ENCODE measurements at places on chromosomes 11 and 22. TPM values are rescaled to one million over a fixed set of nuclear protein-coding genes. Genes with fewer than 3 reads are reported as not detected.

GRCh38 chr11:45590743-45591142 is 74.7 kb downstream of the CHST1 start:
- no peak for DNase-seq

DNA sequence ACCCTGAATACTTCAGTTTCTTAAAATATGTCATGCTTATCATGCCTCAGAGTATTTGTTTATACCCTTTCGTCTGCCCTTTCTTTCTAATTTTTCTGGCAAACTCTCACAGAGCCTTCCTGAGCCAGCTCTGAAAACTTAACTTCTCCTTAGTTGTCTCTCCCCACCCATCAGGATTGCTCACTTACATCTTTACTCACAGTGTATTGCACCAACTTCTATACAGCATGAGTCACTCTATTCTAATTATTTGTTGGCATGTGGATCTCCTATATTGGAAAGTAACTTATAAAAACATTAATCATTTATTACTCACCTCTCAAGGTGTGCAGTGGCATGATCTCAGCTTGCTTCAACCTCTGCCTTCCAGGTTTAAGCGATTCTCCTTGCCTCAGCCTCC is 114.9 kb downstream of the FANCF start:
- no peak for DNase-seq

GRCh38 chr11:123560006-123560405 is 94.4 kb downstream of the SCN3B start:
- peak; percentile 57 for DNase-seq

DNA sequence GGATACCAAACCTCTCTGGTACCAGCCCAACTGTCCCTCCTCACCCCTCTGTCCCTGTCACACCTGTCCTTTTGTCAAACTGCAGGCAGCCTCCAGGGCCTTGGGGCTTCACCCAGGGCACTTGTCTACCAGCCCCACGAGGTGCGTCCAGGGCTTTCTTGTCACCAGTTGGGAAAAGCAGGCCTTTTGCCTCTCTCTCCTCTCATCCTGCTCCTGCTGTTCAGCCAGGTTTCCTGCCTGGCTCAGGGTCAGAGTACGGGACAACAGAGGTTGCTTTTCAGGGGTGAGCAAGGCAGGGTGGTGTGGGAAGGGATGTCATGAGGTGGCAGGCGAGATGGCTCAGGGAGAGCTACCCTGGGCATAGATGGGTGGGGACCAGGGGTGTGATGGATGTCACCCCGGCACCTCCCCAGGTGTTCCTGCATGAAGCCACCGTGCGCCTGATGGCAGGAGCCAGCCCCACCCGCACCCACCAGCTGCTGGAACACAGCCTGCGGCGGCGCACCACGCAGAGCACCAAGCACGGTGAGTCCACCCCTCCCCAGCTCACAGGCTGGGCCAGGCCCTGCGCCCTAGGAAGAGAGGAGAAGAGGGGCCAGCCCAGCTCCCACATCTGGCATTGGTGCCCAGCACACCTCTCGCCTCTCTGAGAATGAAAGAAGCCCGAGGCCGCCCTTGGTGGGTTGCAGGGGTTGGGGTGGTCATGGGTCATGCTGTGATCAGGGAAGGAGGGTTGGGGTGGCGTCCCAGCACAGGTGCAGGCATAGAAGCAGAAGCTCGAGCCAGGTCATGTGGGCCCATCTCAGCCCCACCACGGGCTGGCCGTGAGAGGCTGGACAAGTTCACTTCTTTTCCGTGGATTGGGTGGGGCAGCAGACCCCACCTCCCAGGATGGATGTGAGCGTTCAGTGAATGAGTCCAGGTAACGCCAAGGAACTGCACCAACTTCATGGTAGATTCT is 10.1 kb downstream of the SHISA8 start:
- DNase-seq, result no peak

GRCh38 chr11:111932611-111932950 is 4.6 kb upstream of the DIXDC1 start:
- DNase-seq, result no peak

- DNase-seq, result no peak
Observed at GRCh38 chr11:8268530-8269400, 5.1 kb upstream of the LMO1 start.

DNA sequence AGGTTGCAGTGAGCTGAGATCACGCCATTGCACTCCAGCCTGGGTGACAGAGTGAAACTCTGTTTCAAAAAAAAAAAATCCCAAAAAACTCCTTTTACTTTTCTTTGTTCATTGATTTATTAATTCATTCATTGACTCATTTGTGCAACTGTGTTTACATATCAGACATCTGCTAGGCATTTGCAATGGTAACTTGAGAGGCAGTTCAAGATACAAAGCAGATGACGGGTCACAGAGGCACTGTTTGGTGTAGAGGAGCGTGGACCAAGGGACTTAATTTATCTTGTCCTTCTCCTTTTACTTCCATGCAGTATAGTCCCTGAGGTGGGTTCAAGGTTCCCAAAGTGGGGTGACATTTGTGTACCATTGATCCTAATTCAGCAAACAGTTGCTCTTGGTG is 71.4 kb downstream of the KIAA1671 start:
- DNase-seq, result no peak

DNA sequence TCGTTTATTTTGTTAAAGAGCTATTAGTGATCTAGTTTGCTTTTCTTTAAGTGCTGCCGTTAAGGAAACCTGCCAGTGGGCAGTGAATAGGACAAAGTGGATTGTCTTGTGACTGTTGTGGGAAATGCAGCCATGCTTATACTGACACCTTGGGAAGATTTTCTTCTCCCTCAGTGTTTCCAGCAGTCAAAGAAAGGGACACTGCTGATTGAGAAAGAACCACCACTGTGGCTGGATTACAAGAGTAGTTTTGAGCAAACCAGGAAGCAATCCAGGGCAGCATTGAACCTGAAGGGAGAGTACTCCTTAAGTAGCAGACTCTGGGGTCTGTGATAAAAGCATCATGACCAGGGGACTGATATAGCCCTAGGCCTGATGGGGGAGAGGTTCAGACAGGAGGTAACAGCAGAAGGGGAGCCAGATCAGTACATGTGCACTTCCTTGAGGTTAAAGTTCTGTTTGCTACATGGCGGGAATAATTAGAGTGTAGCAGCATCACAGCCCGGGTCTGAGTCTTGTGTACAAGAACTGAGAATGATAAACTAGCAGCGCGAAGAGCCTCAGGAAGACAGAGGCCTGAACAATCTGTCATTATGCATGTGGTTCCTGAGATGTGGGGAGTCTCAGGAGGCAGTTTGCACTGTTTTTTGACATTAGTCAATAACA is 167.8 kb downstream of the C11orf91 start:
- DNase-seq, result no peak

DNA sequence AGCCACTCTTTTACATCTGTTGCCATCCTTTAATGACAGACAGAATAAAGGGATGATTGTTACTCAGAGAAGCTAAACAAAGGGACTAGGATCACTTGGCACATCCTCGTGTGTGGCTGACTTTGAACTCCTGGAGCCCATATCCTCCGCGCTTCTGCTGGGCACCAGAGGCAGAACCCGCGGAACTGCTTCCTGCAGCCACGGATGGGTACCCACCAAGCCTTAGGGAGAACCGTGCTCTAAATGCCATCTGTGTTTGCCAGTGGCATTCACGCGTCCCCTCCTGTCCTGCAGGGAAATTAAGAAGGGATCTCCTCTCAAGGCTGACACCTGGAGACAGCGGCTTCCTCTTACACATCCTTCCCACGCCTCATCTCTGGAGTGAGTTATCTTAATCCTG is 294.4 kb downstream of the NTM start:
- no peak for DNase-seq

GRCh38 chr11:118142809-118143208 is 9.8 kb downstream of the SCN4B start:
- DNase-seq, result no peak

DNA sequence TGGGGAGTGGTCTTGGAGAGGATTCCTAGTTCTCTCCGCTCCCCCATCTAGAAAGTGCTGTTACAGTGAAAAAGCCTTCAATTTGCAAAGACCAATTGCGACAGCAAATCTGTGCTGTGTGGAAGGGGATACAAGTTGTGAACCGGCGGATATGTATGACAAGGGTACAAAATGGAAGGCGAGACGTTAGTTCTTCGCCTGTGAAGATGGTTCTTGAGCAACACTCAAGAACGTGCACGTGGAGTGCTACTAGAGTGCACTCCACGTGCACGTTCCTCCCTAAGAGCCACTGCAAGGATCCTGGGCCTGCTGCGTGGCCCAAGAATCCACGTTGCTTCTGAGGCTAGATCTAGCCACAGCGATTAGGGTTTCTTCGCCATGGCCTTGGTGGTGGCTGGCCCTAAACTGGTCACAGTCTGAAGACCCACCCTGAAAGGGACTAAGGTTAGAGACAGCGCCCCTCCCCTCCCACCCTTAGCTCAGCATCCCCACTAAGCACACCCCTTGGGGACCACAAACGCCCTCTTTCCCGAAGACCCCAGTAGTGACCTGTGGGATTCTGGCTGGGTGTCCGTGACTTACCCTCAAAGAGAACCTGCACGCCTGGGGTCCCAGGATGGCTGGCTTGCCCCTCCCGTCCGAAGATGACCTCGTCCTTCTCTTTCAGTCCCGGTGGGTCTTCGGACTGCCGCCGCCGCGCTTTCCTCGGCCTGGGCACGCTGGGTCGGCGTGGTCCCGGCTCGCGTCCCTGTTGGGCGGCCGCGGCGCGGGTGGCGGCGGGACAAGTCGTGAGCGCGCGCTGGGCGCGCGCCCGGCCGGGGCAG is 519 bp upstream of the PDE3B start:
- DNase-seq, result no peak

DNA sequence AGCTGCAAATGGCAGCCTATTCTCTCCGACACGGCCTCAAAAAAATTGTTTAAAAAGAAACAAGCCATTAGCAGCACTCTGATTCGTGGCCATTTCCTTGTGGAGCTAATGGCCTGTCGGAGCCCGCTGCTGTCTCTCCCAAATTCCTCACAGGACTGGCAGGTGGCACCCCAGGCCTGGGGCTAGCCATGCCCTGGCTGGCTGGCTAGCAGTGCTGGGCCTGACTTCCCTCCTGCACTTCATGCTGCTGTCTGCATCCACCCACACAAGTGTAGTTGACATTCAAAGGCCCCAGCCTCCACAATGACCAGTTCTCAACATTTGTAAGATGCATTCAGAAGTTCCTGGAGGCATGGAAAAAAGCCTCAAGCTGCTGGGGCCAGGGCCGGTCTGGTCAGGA is 61.5 kb downstream of the SMCO4 start:
- DNase-seq, result no peak

- peak; percentile 50 for DNase-seq
Observed at GRCh38 chr11:47186700-47187695, 764 bp upstream of the PACSIN3 start.

DNA sequence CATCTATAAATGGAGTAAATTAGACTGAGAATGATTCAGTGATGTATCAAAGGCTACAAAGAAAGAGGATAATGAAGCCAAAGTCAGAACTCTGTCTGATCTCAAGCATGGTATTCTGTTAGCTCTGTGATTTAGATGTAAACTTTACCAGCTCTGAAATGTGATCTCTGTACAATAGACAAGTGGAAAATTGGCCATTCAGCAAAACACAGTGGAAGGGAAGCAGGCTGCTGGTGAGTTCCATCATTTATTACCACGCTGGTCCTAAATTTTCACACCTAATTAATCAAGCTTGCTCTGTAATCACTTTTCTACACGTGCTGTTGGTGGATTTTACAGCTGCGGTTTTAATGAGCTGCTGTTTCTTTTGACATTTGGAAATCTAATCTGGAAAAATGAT is 145.1 kb upstream of the OPCML start:
- DNase-seq, result no peak

DNA sequence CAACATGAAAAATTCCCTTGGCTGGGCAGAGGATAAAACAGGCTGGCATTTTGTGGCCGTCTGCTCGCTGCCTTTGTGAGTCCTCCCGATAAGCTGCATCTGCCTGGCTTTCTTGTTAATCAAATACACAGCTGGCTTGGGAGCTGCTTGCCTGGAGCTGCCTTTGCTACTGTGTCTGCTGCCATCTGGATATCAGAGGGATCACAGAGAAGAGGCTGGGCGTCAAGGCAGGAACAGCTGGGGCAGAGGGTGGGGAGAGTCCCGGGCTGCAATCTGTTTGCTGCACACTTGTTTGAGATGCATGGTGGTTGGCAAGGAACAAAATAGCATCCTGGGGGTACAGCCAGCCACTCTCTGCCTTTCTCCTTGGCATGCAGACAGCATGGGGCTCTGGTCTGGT is 36.0 kb downstream of the COMMD9 start:
- no peak for DNase-seq

PRODH gene
- polyA plus RNA-seq, result 11.9 TPM

SLC22A25 gene
- polyA plus RNA-seq, result not detected

SAA2 gene
- polyA plus RNA-seq, result not detected

GAB4 gene
- polyA plus RNA-seq, result not detected

HEPHL1 gene
- 0.33 TPM for polyA plus RNA-seq

SYT8 gene
- 0.18 TPM for polyA plus RNA-seq

OR8G1 gene
- not detected for polyA plus RNA-seq

PHF5A gene
- 46.5 TPM for polyA plus RNA-seq

All from left kidney (tissue), 8 donors.